ENCODE measurements at places on chromosomes 11 and 22.

GRCh38 chr11:127066401-127067090, 66.0 kb upstream of the KIRREL3 start:
- no peak overlapping the region for H3K4me3 ChIP-seq
- DNase-seq = no peak
- peaks cover 17% of the 10 kb centered on the region for H3K4me1 ChIP-seq
- H3K36me3 ChIP-seq = no peaks in the 10 kb centered on the region
- H3K27ac ChIP-seq = no peak overlapping the region
- H3K27me3 ChIP-seq = peaks cover 25% of the 10 kb centered on the region

GRCh38 chr11:102476069-102476468, 23.5 kb upstream of the TMEM123 start:
- no peaks in the 10 kb centered on the region for H3K27me3 ChIP-seq
- peak overlapping the region; percentile 96 for H3K27ac ChIP-seq
- no peak for DNase-seq
- no peaks in the 10 kb centered on the region for H3K36me3 ChIP-seq
- no peak overlapping the region for H3K4me3 ChIP-seq

DNA sequence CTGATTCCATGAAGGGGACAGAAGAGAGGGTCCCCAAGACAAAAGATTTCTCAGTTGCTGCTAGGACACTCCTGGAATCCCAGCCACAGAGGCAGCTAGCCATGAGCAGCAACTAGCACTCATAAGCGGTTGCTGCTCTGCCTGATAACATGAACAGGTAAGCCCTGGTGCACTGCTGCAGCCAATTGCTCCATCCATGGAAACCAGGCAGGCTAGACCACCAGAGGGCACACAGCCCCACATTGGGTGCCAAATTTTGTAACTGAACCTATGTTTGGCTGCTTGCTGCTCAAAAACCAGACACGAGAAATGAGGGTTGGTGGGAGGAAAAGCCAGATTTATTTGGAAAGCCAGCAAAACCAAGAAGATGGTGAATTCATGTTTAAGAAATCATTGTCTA, 21.9 kb upstream of the QSER1 start:
- no peaks in the 10 kb centered on the region for H3K4me1 ChIP-seq
- peaks cover 12% of the 10 kb centered on the region for H3K27me3 ChIP-seq
- H3K36me3 ChIP-seq = no peaks in the 10 kb centered on the region
- H3K27ac ChIP-seq = no peak overlapping the region
- no peak overlapping the region for H3K4me3 ChIP-seq
- DNase-seq = peak; percentile 21

GRCh38 chr11:68969386-68969785, 11.4 kb downstream of the MRGPRD start:
- H3K4me1 ChIP-seq = no peaks in the 10 kb centered on the region
- H3K27me3 ChIP-seq = peaks cover 10% of the 10 kb centered on the region
- no peak overlapping the region for H3K4me3 ChIP-seq
- H3K36me3 ChIP-seq = no peaks in the 10 kb centered on the region
- no peak overlapping the region for H3K27ac ChIP-seq

DNA sequence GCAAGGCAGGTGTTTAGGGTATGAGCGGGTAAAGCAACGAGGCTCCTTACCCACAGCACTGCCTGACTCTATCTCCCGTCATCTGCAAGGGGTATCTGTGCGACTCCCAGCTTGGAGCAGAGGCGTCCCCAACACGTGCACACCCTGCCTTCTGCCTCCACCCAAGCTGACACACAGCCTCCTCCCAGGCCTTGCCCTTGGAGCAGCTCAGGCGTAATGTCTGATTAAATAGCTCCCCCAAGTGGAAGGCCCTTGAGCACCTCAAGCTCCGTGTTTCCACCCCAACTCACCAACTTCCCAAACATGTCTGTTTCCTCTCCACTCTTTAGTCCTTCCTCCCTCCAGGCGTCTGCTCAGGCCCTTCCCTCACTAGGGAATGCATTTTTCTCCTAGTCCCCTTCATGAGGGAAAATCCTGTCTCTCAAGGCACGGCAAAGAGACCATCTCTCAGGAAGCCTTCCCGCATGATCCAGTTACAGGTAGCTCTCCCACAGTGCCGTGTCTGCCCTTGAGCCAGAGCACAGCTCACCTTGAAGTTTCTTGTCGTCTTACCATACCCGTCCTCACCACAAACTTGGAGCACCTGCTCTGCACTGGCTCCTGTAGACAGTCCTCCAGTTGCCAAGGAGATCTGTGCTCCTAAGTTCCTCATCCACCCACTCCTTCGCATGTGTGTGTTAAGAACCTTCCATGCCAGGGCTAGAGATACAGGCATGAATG, 15.8 kb downstream of the CYB5R2 start:
- peak overlapping the region; percentile 33 for H3K27ac ChIP-seq
- H3K36me3 ChIP-seq = peaks cover 29% of the 10 kb centered on the region
- H3K4me3 ChIP-seq = no peak overlapping the region
- H3K4me1 ChIP-seq = peaks cover 31% of the 10 kb centered on the region
- peaks cover 4% of the 10 kb centered on the region for H3K27me3 ChIP-seq
